ENCODE measurements at places on chromosomes 2 and 18.

DNA sequence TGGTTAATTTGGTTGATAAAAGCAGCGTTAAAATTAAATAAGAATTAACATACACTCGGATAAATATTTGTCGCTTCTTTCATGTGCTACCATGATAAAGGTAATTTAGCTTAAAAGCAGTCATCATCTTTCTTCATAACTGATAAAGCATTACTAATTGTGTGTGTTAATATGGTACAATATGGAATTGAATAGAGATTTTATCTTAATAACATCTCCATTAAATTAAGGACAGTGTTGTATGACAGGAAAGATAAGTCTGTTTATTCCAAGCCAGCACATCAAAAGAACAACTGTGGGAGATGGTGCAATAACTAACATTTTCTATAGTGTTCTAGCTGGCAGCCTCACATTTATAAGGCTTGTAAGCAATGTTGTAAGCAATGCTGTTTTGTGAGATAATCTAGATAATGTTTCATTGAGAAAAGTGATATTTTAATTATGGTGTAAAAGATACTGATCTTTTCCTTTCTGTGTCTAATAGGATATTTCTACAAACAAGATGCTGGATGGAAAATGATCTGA is 64.4 kb upstream of the AFF3 start:
- DNase-seq: no peak

GRCh38 chr2:162729469-162729868 is 109.1 kb downstream of the KCNH7 start:
- DNase-seq: no peak

GRCh38 chr2:65576861-65577601 is 144.6 kb upstream of the SPRED2 start:
- DNase-seq: no peak

DNA sequence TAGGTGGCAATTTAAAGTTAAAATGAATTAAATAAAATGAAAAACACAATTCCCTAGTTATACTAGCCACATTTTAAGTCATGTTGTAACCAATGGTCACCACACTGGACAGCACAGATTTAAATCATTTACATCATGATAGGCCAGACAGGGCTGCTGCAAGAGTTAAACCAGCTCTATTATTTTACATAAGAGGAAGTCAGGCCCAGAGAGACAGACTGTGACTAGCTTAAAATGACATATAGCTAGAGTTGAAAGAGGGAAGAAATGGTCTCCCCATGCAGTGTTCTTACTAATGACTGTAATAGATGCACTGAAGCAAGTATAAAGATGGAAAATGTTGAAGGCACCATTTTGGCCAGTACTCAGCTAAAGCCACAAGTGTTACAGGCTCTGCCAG is 69.6 kb downstream of the SLC66A3 start:
- DNase-seq: no peak

DNA sequence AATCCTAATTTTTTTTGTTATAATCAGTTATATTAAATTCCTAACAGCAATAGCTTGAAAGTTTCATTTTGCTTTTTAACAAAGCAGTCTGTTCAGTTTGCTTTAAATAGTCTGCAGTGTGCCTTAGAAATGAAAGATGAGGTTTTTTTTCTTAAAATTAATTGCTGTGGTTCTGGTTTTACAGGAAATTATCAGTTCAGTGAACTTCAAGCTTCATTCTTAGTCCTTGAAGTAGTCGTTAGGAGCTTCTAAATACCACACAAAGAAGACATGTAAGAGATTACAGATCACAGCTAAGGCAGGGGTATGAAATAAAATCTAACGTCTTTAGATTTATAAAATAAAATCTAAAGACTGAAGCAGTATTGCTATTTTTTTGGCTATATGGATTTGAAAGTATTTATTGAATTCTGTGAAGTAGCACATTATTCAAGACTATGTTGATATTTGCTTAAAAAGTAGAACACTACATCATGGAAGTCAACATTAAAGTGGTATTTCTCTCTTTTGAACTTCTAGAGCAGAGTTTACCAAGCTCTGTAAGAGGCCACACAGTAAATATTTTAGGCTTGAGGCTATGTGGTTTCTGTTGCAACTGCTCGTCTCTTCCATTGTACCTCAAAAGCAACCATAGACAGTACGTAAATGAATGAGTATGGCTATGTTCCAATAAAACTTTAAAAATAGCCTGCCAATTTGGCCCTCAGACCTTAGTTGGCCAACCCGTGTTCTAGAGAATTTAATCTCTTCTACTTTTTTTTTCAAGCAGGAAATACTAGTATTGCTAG is 81.5 kb upstream of the STON1 start:
- DNase-seq: no peak
